ENCODE measurements at places on chromosomes 7 and 10. TPM values are rescaled to one million over a fixed set of nuclear protein-coding genes. Genes with fewer than 3 reads are reported as not detected.

Gene ODAD2
- total RNA-seq, result 0.96 TPM

Gene H2BK1
- total RNA-seq, result not detected

Gene LAMB4
- 0.16 TPM for total RNA-seq

Gene UPK3BL2
- 3.3 TPM for total RNA-seq

Gene CELF2
- 65.0 TPM for total RNA-seq

Gene COX19
- total RNA-seq, result 13.8 TPM

Gene SHTN1
- 25.3 TPM for total RNA-seq

Gene LGI1
- 2.0 TPM for total RNA-seq

DNA sequence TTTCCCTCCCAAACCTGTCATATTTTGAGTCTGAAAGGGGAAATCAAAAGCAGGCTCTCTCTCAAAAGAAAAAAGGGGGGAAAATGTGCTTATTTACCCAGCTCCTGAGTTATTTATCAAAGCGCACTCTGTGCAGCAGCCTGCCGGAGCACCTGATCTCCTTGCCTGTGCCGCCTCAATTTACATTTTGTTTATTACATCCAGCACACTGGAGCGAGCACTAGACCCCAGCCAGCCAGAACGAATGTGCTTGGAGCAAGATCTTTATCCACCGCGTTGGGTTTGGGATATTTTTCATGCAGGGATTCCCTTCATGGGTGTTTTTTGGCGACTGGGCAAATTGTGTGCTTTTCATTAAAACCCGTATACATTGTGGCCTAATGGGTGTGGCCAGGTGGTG lies 161.9 kb upstream of the INSYN2A start:
- no peaks in the 10 kb centered on the region for H3K4me1 ChIP-seq
- H3K4me3 ChIP-seq, result no peak overlapping the region
- no peak for DNase-seq
- peaks cover 10% of the 10 kb centered on the region for H3K36me3 ChIP-seq
- no peak overlapping the region for H3K27ac ChIP-seq

DNA sequence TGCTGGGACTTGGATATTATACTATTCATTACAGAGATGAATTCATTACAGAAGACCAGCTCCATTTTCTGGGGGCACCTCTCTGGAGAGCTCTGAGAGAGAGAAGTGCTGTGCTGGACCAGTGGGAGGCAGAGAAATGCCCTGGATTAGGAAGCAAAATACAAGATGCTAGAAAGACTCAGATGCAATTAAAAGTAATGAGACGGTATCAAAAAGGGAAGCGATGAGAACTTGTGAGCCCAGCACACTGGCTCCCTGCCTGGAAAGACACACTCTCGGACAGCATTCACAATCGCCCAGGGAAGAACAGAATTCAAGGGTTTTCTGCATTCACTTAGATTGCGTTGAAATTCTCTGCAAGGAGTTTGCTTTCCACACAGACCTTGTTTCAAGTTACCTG lies 3.5 kb upstream of the FRAT2 start:
- H3K27me3 ChIP-seq, result peaks cover 27% of the 10 kb centered on the region
- H3K36me3 ChIP-seq, result no peaks in the 10 kb centered on the region
- H3K4me3 ChIP-seq, result no peak overlapping the region
- H3K4me1 ChIP-seq, result peaks cover 6% of the 10 kb centered on the region

DNA sequence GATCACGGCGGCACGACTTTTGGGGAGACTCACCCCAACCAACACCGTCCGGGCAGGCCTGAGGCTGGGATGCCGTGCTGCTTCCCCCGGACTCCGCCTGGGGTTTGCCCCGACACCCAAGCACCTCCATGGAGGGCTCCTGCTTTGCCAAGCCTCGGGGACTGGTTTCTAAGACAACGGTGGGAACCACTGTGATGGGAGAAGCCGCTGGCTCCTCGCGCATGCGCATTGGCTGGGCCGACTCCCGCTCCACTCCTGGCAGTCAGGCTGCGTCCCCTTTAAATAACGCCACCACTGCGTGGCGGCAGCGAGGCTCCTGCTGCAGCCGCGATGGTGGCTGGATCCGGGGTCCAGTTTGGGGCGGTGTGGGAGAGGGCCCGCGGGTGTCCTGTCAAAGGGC lies 201.0 kb downstream of the ZNF716 start:
- H3K36me3 ChIP-seq, result no peaks in the 10 kb centered on the region
- DNase-seq, result no peak
- no peak overlapping the region for H3K4me3 ChIP-seq
- H3K27me3 ChIP-seq, result no peaks in the 10 kb centered on the region

- no peaks in the 10 kb centered on the region for H3K36me3 ChIP-seq
- DNase-seq, result peak; percentile 30
- peaks cover 12% of the 10 kb centered on the region for H3K4me1 ChIP-seq
- no peak overlapping the region for H3K4me3 ChIP-seq
- H3K27me3 ChIP-seq, result no peaks in the 10 kb centered on the region
These were observed 6.8 kb downstream of the TBC1D12 start for GRCh38 chr10:94409021-94409657.

GRCh38 chr10:114301951-114302710 lies 63.1 kb downstream of the VWA2 start:
- no peak overlapping the region for H3K27ac ChIP-seq
- DNase-seq, result no peak
- no peaks in the 10 kb centered on the region for H3K27me3 ChIP-seq
- H3K4me1 ChIP-seq, result peaks cover 19% of the 10 kb centered on the region

DNA sequence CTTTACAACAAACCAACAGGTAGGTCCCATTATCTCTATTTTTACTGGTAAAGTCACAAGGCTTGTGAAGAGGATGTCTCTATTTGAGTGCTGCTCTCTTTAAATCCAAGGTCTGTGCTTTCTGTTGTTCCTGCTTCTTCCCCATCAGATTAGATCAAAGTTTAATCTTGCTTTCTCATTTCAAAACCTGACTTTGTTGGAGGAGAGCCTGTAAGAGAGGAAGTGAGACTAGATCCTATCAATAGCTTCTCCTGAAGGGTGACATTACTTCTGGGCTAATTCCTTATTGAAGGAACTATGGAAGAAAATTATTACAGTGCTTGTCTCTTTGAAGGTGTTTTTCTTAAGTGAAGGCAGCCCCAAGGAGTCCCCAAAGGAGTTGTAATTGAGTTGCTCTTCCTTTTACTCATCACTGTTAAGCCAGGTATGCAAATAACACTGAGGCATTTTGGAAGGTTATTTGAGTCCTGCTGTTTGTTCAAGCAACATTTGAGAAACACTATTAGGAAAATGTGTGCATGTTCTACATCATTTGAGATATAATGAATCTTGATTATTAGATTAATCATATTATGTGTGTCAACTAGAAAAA lies 146.2 kb upstream of the MBL2 start:
- H3K27ac ChIP-seq, result no peak overlapping the region
- no peaks in the 10 kb centered on the region for H3K27me3 ChIP-seq
- no peaks in the 10 kb centered on the region for H3K4me1 ChIP-seq
- H3K4me3 ChIP-seq, result no peak overlapping the region

- H3K27ac ChIP-seq, result peak overlapping the region; percentile 94
- peaks cover 85% of the 10 kb centered on the region for H3K4me1 ChIP-seq
- DNase-seq, result peak; percentile 94
- H3K27me3 ChIP-seq, result no peaks in the 10 kb centered on the region
- no peak overlapping the region for H3K4me3 ChIP-seq
- peaks cover 12% of the 10 kb centered on the region for H3K36me3 ChIP-seq
These were observed 73.3 kb downstream of the ZMIZ1 start for GRCh38 chr10:79142064-79142491.

GRCh38 chr7:44891372-44891771 lies 6.0 kb upstream of the PURB start:
- no peak overlapping the region for H3K27ac ChIP-seq
- DNase-seq, result no peak
- H3K4me3 ChIP-seq, result no peak overlapping the region
- H3K27me3 ChIP-seq, result no peaks in the 10 kb centered on the region
- no peaks in the 10 kb centered on the region for H3K36me3 ChIP-seq

- H3K27ac ChIP-seq, result no peak overlapping the region
- H3K4me1 ChIP-seq, result peaks cover 2% of the 10 kb centered on the region
- H3K4me3 ChIP-seq, result no peak overlapping the region
- no peaks in the 10 kb centered on the region for H3K27me3 ChIP-seq
- peaks cover 16% of the 10 kb centered on the region for H3K36me3 ChIP-seq
- DNase-seq, result peak; percentile 82
These were observed 20.1 kb downstream of the P4HA1 start for GRCh38 chr10:73076360-73077183.

- H3K27ac ChIP-seq, result no peak overlapping the region
- H3K27me3 ChIP-seq, result peaks cover 10% of the 10 kb centered on the region
- DNase-seq, result no peak
- H3K4me3 ChIP-seq, result no peak overlapping the region
- no peaks in the 10 kb centered on the region for H3K36me3 ChIP-seq
- H3K4me1 ChIP-seq, result peaks cover 10% of the 10 kb centered on the region
These were observed 21.2 kb upstream of the SLC35G1 start for GRCh38 chr10:93872375-93873158.

- H3K4me3 ChIP-seq, result no peak overlapping the region
- DNase-seq, result no peak
- peaks cover 11% of the 10 kb centered on the region for H3K4me1 ChIP-seq
- H3K27me3 ChIP-seq, result no peaks in the 10 kb centered on the region
- no peaks in the 10 kb centered on the region for H3K36me3 ChIP-seq
- H3K27ac ChIP-seq, result no peak overlapping the region
These were observed 16.0 kb upstream of the LMOD2 start for GRCh38 chr7:123639631-123640030.

GRCh38 chr7:34011696-34012095 lies 106.4 kb downstream of the BMPER start:
- H3K36me3 ChIP-seq, result no peaks in the 10 kb centered on the region
- H3K4me3 ChIP-seq, result no peak overlapping the region
- DNase-seq, result peak; percentile 10
- H3K27ac ChIP-seq, result no peak overlapping the region
- no peaks in the 10 kb centered on the region for H3K27me3 ChIP-seq

- no peaks in the 10 kb centered on the region for H3K36me3 ChIP-seq
- peak; percentile 3 for DNase-seq
These were observed 22.5 kb downstream of the CFAP43 start for GRCh38 chr10:104209575-104210198.

DNA sequence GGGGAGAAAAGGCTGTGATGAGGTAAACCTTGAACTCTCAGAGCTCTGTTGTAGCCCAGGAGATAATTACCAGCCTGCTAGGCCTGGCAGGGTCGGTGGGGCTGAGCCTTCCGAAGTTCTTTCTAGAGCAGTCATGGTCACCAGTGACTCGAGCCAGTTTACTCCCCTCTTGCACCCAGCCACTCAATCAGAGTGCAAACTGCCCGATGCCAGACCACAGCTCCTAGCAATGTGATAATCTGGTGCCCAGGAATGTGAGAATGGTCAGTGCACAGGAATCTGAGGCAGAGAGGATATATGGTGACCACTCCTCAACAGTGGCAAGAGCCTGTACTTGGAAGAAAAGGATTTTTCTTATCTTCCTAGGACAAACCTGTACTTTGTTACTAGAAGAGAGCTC lies 46.4 kb upstream of the KMT2E start:
- DNase-seq, result peak; percentile 88
- no peak overlapping the region for H3K4me3 ChIP-seq
- no peaks in the 10 kb centered on the region for H3K27me3 ChIP-seq
- H3K36me3 ChIP-seq, result no peaks in the 10 kb centered on the region

- H3K4me1 ChIP-seq, result peaks cover 3% of the 10 kb centered on the region
- no peak for DNase-seq
- H3K27ac ChIP-seq, result no peak overlapping the region
- H3K4me3 ChIP-seq, result no peak overlapping the region
- peaks cover 6% of the 10 kb centered on the region for H3K27me3 ChIP-seq
These were observed 104.5 kb downstream of the GRID1 start for GRCh38 chr10:86261941-86262687.
